ENCODE measurements at places on chromosomes 2 and 18.

DNA sequence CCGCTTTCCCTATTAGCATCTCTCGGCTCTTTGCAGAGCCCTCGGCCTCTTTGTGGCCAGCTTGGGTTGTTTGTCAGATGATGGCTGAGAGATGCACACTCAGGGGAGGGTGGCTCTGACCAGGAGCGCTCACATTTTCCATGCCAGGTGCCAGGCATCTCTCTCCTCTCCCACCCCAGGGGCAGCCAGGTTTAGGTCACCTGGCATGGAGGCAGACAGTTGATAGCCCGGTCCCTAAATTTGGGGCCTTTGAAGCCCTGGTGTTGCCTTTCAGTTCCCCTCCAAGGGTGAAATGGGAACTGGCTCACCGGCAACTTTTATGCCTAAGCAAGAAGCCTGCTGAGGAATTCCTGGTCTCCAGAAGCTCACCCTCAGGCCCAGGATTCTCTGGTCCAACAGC, 19.1 kb downstream of the LBH start:
- no peak for DNase-seq

DNA sequence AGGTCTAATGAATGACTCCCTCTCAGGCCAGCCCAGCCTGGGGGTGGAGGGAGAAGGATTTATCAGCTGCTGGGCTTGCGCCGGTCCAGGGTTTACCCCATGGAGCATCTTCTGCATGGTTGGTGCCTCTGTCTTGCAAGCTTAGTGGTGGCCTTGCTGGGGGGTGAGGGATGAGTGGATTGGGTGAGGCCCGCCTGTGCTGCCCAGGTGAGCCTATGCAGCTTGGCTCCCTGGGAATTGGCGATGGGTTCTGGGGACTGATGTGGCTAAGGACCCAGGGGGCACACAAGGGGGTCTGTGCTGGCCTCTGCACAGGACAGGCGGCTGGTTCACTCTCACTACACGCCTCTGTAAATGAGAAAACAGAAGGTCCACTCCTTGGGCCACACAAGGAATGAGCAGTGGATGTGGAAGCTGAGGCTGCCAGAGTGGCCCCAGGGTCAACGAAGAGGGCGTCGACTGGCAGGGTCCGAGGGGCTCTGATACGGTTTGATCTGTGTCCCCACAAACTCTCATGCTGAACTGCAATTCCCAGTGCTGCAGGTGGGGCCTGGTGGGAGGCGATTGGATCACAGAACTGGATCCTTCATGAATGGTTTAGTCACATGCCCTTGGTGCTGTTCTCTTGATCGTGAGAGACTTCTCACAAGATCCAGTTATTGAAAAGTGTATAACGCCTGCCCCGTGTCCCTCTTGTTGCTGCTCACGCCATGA, 151.6 kb upstream of the HDAC4 start:
- no peak for DNase-seq

DNA sequence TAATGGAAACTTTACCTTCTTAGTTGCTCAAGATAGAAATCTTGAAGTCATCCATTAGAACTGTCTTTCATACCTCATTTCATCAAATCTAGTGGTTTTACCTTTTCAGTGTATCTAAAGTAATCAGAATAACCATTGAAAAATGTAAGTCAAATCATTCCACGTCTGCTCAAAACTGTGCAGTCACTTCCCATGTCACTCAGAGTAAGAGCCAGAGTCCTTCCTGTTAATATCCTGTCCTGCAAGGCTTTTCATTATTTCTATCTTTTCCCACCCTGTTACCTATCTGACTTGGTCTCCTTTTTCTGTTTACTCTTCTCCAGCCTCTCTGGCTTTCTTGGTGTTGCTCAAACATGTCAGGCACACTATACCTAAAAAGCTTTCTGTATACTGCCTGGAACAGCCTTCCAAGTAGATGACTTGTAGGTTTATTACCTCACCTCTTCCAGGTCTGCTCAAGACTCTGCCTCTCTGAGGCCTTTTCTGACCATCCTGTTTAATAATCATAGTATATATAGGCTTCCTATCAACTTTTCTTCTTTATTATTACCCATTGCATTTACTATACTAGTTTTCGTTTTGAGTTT, 3.4 kb downstream of the C2orf69 start:
- DNase-seq, result no peak

DNA sequence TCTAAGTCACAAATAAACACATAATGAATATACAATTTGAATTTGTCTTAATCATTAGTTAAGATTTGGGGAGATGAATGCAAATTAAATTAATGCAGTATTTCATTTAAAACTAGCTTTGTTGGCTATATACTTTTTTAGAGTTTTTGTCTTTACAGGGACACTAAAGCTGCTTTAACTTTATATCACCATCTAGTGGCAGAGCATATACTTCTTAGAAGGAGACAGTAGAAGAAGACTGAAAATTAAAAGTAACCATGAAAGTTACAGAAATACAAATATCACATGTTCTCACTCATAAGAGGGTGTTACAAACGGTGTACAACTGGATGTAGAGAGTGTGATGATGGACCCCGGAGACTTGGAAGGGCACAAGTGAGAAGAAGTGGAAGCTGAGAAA, 268.3 kb upstream of the NETO1 start:
- no peak for DNase-seq

- DNase-seq, result peak; percentile 57
These were observed 153.9 kb upstream of the NDUFV2 start for GRCh38 chr18:8948471-8949149.

GRCh38 chr2:18721038-18721922, 131.9 kb upstream of the NT5C1B start:
- DNase-seq, result no peak

GRCh38 chr2:86249579-86250391, 50.5 kb downstream of the MRPL35 start:
- peak; percentile 56 for DNase-seq

DNA sequence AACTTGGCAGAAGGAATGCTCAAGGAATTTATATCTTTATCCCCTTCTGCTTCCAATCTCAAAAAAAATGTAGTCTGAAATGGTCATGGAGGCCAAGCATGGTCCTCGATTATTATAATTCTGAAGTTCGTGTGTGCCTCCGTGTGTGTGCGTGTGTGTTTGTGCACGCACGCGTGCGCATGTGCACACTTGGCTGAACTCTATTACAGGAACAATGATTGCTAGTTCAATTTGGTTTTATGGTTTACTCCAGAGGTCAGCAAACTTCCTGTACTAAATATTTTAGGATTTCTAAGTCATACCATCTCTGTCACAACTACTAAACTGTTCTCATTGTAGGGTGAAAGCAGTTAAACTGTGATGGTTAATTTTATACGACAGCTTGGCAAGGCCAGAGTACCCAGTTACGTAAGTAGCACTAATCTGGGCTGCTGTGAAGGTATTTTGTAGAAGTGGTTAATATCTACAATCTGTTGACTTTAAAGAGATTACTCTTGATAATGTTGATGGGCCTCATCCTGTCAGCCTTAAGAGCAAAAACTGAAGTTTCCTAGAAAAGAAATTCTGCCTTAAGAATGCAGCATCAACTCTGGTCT, 5.8 kb upstream of the MARCHF7 start:
- peak; percentile 48 for DNase-seq

GRCh38 chr18:55584201-55584600, 3.8 kb downstream of the TCF4 start:
- DNase-seq, result no peak

DNA sequence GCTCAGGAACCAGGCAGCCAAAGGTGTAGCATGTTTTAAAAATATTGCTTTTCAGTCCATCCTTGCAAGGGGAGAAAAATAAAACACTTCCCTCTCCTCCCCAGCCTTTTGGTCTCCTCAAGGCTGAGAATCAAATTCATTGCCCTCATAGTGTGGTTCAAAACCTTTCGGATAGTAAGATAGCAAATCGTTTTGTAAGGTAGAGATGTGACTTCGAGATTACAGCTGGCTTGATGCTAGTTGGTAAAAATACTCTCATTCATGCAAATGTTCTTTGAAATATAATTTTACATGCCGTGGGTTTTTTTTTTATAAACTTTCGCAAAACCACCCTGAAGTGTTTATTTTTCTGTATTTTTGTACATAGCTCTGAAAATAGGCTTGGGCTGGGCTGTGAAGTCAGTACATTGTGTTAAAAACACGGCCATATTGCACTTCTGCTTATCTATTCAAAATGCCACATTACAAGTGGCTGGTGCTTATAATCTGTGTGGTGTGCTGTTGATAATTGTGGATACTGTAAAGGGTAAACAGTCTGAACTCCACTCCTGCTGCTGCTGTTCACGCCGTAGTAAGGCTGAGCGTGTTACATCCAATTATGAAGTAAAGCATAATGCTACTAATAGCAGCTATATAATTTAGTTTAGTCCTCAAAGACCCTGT, 172.0 kb upstream of the SIX3 start:
- DNase-seq, result no peak

- no peak for DNase-seq
These were observed 10.6 kb upstream of the ITGB6 start for GRCh38 chr2:160210599-160211138.

Measured in AG09319 (cell line).